ENCODE measurements at places on chromosomes 1 and 21.

DNA sequence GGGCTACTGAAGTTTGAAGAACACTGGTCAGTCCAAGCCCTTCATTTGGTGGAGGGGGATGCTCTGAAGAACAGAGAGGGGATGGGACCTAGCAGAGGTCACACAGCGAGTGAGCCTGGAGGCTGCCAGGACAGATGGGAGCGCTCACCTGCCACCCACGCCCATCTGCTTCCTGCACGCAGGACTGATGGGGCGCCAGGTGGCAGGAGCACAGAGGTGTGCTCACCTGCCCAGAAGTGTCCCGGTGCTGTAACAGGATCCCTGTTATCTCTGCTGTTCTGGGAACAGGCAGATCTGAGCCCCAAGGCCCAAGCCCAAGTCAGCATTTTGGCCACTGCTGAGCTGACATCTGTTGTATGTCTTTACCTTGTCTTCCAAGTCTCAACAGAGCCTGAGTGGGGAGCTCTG, 40.5 kb downstream of the EPHB2 start:
- DNase-seq = no peak

- no peak for DNase-seq
These were observed 40.4 kb downstream of the ATP6V1G3 start for GRCh38 chr1:198500096-198500495.

GRCh38 chr1:67803380-67804279, 29.6 kb downstream of the GNG12 start:
- DNase-seq = no peak

GRCh38 chr21:31193761-31194160, 150.3 kb downstream of the TIAM1 start:
- no peak for DNase-seq

- DNase-seq = no peak
These were observed 25.0 kb downstream of the KIAA1614 start for GRCh38 chr1:180937624-180938225.

GRCh38 chr1:68322837-68323687, 90.7 kb upstream of the WLS start:
- DNase-seq = no peak

DNA sequence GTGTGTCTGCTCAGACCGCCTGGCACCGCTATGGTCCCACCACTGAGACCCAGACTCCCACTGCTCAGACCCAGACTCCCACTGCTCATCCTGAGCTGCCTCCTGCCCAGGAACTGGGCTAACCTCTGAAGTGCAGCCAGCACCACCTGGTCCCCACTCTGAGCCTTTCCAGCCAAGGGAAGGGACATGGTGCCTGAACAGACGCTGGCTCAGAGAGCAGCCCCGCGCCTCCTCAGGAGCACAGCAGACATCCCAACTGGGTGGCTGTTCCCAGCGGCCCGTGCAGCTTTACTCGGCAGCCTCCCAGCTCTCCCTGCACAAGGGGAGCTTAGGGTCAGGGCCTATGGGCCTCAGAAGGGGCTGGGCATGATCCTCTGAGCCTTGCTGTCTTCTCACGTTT, 27.8 kb upstream of the CNTN2 start:
- DNase-seq = no peak

- no peak for DNase-seq
These were observed 280.1 kb upstream of the ST6GALNAC5 start for GRCh38 chr1:76587212-76587611.

- DNase-seq = no peak
These were observed 70.3 kb downstream of the SERINC2 start for GRCh38 chr1:31483012-31483946.

GRCh38 chr1:235468004-235468403, 36.2 kb downstream of the B3GALNT2 start:
- DNase-seq = no peak

DNA sequence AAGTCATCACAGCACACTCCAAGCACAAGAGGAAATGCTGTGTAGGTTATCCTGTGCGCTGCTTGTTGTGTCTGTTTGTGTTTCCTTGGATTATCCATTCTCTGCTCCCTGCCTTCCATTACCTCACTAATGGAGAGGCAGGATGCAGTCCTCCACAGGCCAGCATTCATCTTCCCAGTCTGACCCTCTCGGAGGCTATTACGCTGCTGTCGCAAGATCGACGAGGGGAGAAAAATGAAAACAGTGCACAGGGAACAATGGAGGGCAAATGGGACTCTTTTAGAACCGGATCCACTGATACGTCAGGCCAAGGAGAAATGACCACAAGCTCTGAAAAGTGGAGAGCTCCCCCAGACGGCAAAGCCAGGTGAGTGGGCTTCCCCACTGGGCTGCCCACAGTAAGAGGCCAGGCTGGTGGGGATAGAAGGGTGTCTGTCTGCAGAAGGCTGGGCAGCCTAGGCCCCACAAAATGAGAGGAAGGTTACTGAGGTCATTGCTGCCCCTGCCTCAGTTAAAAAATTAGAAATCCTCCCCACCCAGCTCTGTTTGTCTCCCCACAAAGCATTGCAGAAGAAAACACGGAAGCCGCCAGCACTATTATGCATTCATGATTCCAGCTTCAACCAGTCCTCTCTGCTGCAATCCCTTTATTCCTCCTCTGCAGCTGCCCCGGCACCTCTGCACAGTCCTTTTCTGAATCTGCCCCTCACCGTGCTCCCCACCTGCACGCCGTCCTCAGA, 21.7 kb downstream of the LRRN2 start:
- no peak for DNase-seq

DNA sequence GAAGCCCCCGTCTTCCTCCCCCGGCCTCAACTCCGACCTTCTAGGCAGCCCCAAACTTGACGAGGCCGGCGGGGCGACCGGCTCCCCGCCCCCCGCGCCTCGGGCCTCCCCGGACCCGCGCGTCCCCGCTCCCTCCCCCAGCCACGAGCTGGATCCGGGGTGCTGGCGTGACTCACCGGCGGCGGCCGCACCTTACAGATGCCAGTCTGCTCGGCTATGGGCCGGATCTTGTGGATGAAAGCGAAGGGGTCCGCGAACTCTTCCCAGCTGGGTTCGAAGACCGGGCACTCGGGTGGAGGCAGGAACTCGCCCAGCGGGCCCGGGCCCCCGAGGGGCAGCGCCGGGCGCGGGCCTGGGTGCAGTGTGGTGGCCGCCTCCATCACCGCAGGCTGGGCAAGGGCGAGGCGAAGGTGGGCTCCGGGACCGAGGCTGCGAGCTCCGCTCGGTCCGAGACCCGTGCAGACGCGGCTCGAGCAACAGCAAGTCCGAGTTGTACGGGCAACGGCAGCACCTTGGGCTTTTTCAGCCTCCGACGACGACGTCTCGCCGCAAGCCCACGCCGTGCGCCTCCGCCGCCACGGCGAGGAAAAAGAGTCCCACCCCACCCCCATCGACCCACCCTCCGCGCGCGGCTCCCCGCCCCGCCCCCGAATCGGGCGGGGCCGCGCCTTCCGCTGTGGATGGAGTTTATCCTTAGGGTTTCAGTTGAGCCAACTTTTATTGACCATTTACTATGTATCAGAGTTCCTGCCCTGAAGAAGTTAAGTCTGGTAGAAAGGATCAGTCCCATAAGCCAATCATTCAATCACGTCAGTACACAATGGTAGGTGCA, at the start of gene KDM5B:
KDM5B (minus strand) TSS at position 496 of the 832 bp plus-strand sequence; CDS start at position 380, 116 bp downstream.
- peak; percentile 74 for DNase-seq

GRCh38 chr21:33267250-33267649, 1.1 kb downstream of the IL10RB start:
- no peak for DNase-seq

DNA sequence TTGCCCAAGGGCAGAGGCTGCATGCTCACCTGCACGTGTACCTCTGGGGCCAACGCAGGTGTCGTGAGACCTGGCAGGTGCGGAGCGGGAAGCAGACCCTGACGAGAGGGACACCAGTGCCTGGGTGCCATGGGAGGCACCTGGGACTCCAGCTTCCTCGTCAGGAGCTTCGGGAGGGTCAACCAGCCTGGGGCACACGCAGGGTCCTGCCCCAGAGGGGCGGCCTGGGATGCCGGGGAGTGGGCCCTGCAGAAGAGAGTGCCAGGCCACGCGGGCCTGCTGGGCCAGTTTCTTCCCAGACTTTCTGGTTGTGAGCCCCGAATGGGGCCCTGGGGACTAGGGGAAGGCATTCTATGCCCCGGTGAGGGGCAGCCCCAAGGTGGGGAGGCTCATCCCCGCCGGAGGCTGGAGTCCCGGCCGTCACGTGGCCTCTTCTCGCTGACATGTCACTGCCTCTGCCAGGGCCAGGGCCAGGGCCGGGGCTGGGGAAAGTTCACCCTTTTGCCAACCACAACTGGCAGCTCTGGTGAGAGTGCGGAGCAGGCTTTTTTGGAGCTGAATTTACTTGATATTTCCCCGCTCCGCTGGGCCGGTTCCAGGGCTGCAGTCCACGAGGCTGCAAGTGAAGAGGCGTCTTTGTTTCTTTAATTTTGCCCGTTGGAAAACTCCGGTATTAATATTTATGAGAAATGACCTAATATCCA, 38.5 kb upstream of the ACTRT2 start:
- no peak for DNase-seq

GRCh38 chr1:54487571-54488050, 60.4 kb upstream of the ACOT11 start:
- no peak for DNase-seq

DNA sequence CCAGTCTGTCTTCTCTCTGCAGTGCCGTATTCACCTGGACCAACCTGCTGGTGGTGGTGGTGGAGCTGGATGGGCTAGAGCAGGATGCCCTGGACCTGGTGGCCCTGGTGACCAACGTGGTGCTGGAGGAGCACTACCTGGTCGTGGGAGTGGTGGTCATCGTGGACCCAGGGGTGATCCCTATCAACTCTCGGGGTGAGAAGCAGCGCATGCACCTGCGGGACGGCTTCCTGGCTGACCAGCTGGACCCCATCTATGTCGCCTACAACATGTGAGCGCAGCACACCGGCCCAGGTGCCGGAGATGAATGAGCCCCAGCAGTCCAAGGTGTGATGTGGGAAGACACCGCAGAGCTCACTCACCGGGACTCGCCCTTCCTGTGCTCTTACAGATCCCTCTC, 37.5 kb downstream of the S100B start:
- DNase-seq = no peak

- DNase-seq = peak; percentile 35
These were observed 48.5 kb upstream of the ACOT11 start for GRCh38 chr1:54499360-54500106.

Measured in activated CD4-positive, alpha-beta T cell treated with anti-CD3 and anti-CD28 coated beads, Interleukin-2, amount 50 U/mL, for 48 hours (primary cell).